ENCODE measurements at places on chromosomes 2 and 18.

GRCh38 chr2:120305296-120305695 lies 40.6 kb upstream of the INHBB start:
- no peak for DNase-seq

- no peak for DNase-seq
Observed at GRCh38 chr18:26181343-26181826, 44.9 kb upstream of the TAF4B start.

- DNase-seq: no peak
Observed at GRCh38 chr2:46296216-46296839, 879 bp upstream of the EPAS1 start.

DNA sequence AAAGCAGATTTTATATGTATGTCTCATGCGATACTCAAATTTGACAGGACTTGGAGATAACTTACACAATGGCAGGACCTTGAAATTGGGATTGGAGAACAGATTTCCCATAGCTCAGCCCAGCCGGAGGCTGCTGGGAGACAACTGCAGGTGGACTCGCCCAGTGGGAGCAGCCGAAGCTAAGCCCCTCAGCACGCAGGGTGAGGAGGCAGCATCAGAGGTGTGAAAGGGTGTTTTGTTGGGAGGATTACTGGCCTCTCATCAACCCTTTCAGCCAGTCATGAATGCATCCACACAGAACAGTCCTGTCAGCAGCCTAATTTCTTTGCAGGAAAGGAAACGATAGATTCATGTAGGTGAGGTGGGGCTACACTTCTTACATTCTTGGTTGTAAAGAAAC lies 110.4 kb upstream of the DYNAP start:
- no peak for DNase-seq

DNA sequence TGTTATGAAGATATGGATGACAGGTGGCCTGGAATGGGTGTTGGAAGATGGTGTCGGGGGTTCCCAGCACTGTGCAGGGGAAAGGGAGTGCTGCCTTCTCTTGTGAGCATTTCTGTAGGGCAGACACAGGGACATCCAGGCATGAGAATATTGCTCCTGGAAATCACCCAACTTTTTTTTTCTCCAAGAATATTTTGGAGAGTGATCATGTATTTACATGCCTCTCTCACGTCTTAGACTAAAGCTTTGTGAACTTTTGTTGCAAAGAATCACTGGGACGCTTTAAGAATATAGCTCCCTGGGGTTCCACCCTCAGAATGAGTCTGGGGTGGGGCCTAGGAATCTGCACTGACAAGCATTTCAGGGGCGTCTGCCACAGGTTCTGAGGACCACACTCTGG lies 68.7 kb downstream of the VWA3B start:
- DNase-seq: no peak

GRCh38 chr2:97067279-97068004 lies 27.2 kb downstream of the FAHD2B start:
- no peak for DNase-seq

DNA sequence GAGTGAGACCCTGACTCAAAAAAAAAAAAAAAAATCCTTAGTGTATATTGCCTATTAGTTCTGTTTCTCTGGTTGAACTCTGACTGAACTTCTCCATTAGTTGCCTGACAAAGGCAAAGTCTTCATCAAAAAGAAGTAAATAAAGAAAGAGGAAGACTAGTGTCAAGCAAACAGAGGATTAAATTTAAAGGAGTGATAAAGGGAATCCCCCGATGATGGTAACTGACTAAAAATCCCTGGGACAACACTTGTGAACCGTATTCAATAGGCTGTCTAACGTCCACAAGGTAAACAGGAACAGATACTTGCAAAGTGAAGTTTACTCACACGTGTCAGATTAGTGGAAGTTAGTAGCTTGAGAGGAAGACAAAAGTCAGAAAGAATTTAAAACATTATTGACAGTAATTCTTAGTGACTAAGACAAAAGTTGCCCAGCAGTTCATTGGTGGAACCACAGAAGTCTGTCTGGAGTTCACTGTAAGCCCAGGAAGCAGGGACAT lies 26.2 kb upstream of the SPOPL start:
- no peak for DNase-seq

DNA sequence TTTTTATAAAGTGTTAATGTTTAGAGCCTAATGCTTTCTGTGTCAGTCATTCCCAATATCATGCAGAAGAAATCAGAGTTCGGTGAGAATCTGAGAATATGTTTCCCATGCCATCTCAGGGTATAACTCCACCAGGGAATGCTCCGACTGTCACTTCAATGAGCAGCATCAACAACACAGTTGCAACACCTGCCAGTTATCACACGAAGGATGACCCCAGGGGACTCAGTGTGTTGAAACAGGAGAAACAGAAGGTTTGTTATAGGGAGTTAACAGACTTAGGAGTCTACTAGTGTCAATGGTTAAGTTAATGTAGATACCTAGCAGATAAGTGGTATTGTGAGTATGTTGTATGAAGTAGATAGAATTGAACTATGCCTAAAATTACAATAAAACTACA lies 31.0 kb downstream of the VAPA start:
- DNase-seq: no peak

GRCh38 chr2:12624905-12625598 lies 91.7 kb upstream of the TRIB2 start:
- no peak for DNase-seq
